ENCODE measurements at places on chromosomes 6 and 20.
A peak's percentile ranks its signal among the peaks of the same experiment; 100 is the strongest.

- no peak for DNase-seq
Observed at GRCh38 chr6:46273911-46274310, 103.1 kb upstream of the ENPP5 start.

GRCh38 chr6:788058-788457 is 95.1 kb upstream of the EXOC2 start:
- DNase-seq: no peak

DNA sequence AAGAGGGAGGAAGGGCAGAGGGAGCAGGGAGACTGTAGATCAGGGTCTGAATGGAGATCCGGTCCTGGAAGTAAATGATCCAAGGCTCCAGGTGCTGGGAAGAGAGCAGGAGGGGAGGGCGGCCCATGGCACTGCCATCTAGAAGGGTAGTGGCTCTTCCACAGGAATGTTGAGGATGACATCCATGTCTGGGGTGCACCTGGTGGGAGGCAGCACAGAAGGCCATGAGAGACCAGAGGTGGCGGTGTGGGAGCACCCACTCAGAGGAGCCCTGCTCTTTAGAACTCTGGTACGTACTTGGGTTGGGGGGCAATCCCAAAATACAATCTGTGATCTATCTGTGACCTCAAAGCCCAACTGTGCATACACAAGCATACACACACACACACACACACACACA is 13.5 kb downstream of the DEFB132 start:
- no peak for DNase-seq

DNA sequence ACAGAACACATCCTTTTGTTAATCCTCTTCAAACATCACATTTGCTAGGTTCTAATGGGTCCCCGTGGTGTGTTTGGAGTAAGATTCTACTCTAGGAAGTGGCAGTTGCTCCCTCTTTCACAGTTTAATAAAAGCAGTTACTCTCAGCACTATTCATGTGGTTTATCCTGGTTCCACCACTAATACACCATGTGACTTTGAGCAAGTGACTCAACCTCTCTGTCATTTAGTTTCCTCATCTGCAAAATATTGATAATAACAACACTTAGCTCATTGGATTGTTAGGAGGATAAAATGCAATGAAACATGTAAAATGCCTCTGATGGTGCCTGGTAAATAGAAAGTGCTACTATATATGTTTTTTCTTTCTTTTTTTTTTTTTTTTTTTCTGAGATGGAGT is 488.0 kb upstream of the NOX3 start:
- no peak for DNase-seq

- DNase-seq: no peak
Observed at GRCh38 chr20:14790771-14791620, 453.6 kb upstream of the FLRT3 start.

GRCh38 chr20:5495939-5496338 is 179.2 kb upstream of the PROKR2 start:
- no peak for DNase-seq

GRCh38 chr20:21615617-21616080 is 89.8 kb upstream of the PAX1 start:
- DNase-seq: peak; percentile 13

All from urinary bladder (tissue), 4 donors.